ENCODE measurements at places on chromosomes 7 and 10.
A peak's percentile ranks its signal among the peaks of the same experiment; 100 is the strongest.

DNA sequence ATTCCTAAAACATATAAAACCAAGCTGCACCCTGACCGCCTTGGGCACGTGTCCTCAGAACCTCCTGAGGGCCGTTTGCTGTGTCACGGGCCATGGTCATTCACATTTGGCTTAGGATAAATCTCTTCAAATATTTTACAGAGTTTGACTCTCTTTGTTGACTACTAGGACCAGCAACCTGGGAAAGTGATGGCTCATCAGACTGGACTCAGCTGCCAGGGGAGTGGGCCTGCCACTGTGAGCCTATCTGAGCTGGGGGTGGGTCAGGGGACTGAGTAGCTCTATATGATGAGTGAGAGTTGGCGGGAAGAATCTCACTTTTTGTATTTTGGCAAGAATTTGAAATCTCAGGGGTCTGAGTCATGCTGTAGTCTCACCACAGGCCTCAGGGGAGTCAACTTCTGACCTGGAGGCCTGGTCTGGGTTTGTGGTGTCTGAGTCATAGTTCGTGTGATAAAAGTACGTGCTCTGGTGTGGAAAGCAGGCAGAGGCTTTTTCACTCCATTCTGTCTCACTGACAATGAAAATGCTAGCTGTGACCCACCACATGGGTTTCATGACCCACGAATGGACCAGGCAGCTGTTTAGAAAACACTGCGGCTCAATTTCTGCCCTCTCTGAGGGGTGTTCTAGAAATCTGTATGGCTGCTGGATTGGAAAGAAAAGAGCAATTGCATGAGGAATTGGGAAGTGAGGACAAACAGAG, 4.2 kb upstream of the UPP1 start:
- H3K27ac ChIP-seq, result peak overlapping the region; percentile 11
- H3K27me3 ChIP-seq, result no peaks in the 10 kb centered on the region
- H3K36me3 ChIP-seq, result no peaks in the 10 kb centered on the region
- no peak overlapping the region for H3K4me3 ChIP-seq

- peak overlapping the region; percentile 8 for H3K4me3 ChIP-seq
- H3K4me1 ChIP-seq, result peaks cover 32% of the 10 kb centered on the region
- DNase-seq, result peak; percentile 19
These were observed 513 bp downstream of the TMEM178B start for GRCh38 chr7:141074162-141074991.

- no peak for DNase-seq
- no peak overlapping the region for H3K27ac ChIP-seq
- no peaks in the 10 kb centered on the region for H3K36me3 ChIP-seq
- H3K27me3 ChIP-seq, result no peaks in the 10 kb centered on the region
- no peaks in the 10 kb centered on the region for H3K4me1 ChIP-seq
- H3K4me3 ChIP-seq, result no peak overlapping the region
These were observed 175.0 kb upstream of the PITRM1 start for GRCh38 chr10:3347413-3348182.

DNA sequence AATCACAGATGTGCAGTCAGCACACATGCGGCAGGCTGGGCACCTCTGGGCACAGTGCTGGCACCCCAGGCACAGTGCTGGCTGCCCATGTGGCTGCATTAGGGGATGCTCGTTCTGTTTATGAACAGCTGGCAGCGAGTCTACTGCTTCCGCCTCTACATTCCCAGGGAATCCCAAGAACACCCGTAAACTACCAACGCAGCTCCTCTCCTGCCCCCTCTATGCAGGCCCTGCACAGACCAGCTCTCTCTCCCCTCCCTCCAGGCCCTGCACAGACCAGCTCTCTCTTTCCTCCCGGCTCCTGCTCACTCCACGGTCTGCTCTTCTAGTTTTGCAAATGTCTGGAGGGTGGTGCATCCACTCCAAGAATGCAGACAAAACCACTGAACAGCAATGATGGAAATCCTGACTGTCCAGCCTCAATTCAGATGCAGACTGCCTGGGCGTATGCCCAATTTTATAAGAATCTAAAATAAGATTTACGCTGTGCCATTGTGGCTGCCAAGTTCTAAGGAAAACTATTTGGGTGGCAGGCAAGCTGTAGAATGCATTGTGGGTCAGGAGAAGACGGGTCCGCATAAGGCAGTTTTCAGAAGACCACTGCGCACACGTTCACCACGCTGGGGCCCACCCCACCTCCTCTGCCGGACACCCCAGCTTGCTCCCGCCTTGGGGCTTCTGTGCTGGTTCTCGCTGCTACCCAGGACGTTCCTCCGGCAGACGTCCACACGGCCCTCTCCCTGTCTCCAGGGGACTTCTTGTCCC, 234.6 kb downstream of the ZMYND11 start:
- H3K4me1 ChIP-seq, result no peaks in the 10 kb centered on the region
- no peaks in the 10 kb centered on the region for H3K36me3 ChIP-seq
- H3K4me3 ChIP-seq, result no peak overlapping the region
- no peak overlapping the region for H3K27ac ChIP-seq

DNA sequence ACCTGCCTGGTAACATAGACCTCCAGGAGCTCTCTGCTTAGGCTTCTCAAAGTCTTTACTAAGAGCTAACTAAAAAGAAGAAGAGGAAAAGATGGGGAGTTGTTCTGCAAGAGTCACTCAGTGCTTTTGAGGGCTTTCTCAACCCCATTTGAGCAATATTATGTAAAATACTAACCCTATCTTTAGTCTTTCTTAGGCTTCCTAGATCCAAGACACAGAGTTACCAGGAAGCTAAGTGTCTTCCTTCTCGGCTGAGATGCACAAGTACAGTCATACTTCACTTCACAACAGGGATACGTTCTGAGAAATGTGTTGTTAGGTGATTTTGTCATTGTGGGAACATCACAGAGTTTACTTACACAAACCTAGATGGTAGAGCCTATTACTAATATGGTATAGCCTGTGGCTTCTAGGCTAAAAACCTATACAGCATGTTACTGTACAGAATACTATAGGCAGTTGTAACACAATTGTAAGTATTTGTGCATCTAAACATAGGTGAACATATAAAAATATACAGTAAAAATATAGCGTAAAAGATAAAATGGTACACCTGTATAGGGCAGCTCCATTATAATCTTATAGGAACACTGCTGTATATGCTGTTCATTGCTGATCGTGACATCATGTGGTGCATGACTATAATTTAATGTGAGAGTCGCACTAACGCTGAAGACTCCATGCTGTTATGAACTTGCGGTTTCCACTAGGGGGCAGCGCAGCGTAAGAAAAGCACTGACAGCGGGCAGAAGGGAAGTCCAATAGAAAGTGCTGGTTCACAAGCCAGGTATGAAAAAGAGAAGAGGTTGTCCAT, 16.3 kb downstream of the ANKRD22 start:
- H3K27me3 ChIP-seq, result no peaks in the 10 kb centered on the region
- no peaks in the 10 kb centered on the region for H3K4me1 ChIP-seq
- no peak overlapping the region for H3K4me3 ChIP-seq
- DNase-seq, result peak; percentile 90
- no peak overlapping the region for H3K27ac ChIP-seq
- no peaks in the 10 kb centered on the region for H3K36me3 ChIP-seq
